B cell (primary cell): ENCODE measurements at places on chromosomes 1 and 21. TPM values are rescaled to one million over a fixed set of nuclear protein-coding genes. Genes with fewer than 3 reads are reported as not detected.
A peak's percentile ranks its signal among the peaks of the same experiment; 100 is the strongest.

Gene B3GALT2
- 0.07 TPM in 1 of 2 replicates, not detected in the other for total RNA-seq

- H3K4me1 ChIP-seq = peaks cover 15% of the 10 kb centered on the region
- peak overlapping the region; percentile 57 for H3K27ac ChIP-seq
- DNase-seq = peak; percentile 60
- H3K27me3 ChIP-seq = peaks cover 9% of the 10 kb centered on the region
- peak overlapping the region; percentile 46 for H3K4me3 ChIP-seq
Measured at GRCh38 chr1:1629430-1630190, 2.4 kb upstream of the MMP23B start.

GRCh38 chr1:46113948-46114347, 18.5 kb downstream of the PIK3R3 start:
- no peak for DNase-seq
- H3K27ac ChIP-seq = no peak overlapping the region
- H3K27me3 ChIP-seq = no peaks in the 10 kb centered on the region
- no peaks in the 10 kb centered on the region for H3K36me3 ChIP-seq
- no peak overlapping the region for H3K4me3 ChIP-seq

GRCh38 chr21:39232861-39233291, 49.6 kb upstream of the PSMG1 start:
- H3K36me3 ChIP-seq = peaks cover 29% of the 10 kb centered on the region
- H3K27ac ChIP-seq = no peak overlapping the region
- DNase-seq = no peak
